ENCODE measurements at places on chromosomes 7 and 10.

DNA sequence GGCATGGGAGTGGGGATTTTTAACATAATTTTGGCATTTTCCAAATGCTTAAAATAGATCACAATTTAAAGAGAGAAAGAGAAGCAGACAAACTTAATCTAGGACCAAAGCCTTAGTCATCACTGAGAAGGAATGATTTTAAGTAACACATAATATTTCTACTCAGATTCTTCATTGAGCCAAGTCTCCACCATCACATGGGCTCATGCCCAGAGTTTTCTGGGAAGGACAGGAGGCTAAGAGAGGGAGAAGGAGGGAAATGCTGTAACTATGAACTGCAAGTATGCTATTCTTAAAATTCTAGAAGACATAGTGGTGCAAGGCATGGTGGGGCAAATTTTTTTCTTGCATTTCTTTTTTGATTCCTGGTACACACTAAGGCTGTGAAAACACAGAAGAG is 23.8 kb upstream of the UBE2D1 start:
- no peak for DNase-seq

DNA sequence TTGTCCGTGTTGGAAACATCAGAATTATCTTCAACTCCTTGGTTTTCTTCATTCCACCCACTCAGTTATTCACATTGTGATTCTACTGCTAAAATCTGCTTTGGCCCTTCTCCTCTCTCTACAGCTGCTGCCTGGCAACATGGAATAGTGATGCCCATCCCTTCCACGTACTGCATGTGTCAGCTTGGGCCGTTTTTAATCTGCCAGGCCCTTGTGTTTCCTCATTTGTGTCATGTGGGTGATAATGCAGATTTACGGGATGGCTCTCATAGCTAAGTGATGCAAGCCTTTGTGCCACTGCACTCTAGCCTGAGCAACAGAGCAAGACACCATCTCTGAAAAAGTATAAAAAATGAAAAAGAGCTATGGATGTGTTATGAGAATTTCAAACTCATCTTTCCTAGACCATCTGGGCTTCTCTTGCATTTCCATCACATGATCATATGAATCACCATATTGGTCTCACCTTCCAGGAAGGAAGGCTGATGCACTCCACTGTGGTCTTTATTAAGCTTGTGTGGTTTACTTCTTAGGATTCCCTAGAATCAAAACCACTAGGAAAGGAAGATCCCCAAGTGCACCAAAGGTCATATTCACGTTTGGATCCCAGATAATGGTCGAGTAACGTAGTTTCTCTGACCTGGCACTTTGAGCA is 20.6 kb upstream of the CELF2 start:
- no peak for DNase-seq

GRCh38 chr7:762885-763284 is 35.8 kb upstream of the PRKAR1B start:
- no peak for DNase-seq

DNA sequence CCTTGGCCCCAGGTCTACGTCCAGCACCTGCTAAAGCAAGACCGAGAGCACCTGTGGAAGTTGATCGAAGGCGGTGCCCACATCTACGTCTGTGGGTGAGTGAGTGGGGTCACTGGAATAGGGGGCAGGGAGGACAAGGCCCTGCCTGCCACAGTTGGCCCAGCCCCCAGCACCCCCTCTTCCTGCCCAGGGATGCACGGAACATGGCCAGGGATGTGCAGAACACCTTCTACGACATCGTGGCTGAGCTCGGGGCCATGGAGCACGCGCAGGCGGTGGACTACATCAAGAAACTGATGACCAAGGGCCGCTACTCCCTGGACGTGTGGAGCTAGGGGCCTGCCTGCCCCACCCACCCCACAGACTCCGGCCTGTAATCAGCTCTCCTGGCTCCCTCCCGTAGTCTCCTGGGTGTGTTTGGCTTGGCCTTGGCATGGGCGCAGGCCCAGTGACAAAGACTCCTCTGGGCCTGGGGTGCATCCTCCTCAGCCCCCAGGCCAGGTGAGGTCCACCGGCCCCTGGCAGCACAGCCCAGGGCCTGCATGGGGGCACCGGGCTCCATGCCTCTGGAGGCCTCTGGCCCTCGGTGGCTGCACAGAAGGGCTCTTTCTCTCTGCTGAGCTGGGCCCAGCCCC is 8.1 kb downstream of the TMEM120A start:
- no peak for DNase-seq

DNA sequence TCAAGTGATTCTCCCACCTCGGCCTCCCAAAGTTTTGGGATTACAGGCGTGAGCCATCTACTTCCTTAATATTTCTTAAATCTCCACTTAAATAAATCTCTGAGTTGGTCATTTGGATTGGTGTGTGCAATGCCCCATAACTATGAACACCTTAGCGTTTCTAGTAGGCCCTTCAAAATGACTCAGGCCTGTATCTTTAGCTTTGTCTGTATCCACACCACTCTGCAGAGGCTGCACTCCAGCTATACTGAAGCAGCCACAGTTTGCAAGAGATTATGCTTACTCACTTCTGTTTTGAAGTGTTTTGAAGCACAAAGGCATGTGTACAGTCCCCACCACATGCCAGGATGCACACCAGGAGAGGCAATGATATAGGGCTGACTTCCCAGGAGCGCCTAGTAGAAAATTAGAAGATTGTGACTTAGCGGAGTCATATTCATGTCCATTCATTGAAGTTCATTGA is 2.4 kb upstream of the ST7 start:
- DNase-seq: no peak

DNA sequence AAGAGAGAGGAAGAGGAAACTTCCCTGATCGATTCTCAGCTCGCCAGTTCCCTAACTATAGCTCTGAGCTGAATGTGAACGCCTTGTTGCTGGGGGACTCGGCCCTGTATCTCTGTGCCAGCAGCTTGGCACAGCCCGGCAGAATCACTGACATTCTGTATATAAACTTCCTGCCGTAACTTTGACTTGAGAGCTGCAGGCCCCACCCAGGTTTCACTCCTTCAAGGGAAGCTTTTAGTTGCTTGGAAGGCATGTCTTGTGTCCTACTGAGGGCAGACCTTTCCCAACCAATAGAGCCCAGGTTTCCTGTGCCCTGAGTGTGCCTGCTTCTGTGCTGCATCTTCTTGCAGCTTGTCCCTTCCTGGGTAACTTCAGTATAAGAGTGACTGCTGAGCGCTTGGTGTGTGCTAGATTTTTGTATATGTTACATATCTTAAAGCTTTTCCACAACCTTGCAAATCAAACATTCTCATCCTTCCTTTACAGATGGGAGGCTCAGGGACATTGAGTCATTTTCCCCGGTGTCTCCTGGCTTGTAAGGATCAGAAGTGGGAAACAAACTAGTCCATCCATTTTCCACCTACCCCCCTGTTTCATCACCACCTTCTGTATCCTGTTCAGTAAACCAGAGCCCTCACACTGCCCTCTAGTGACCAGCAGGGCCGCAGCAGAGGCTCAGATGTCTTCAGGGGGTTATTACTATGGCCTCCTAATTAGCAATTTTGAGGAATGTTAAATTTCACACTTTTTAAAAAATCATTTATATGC is 225.2 kb upstream of the PRSS58 start:
- peak; percentile 66 for DNase-seq

DNA sequence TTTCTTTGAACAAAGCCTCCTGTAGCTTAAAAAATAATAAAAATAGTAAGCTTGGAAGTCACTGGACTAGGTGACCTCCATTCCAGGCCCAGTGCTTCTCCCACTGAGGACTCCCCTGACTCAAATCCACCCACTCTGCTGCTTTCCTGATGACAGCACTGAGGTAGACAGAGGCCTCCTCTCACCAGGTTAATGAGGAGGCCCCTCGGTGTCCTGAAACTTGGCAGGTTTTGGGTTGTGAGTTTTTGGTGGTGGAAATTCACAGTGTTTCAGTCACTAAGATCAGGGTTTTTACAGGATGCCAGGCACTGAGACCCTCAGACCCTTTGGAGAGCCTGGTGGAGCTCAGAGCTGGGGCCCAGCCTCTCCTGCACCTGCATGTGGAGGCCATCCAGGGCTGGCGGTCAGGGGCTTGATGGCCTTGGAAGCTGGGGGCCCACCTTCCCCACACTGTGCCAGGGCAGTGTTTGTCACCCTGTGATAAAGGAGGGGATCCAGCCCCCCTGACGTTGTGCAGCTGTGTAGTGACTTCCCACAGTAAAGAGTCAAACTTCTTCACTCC is 19.1 kb downstream of the TSPAN14 start:
- no peak for DNase-seq

DNA sequence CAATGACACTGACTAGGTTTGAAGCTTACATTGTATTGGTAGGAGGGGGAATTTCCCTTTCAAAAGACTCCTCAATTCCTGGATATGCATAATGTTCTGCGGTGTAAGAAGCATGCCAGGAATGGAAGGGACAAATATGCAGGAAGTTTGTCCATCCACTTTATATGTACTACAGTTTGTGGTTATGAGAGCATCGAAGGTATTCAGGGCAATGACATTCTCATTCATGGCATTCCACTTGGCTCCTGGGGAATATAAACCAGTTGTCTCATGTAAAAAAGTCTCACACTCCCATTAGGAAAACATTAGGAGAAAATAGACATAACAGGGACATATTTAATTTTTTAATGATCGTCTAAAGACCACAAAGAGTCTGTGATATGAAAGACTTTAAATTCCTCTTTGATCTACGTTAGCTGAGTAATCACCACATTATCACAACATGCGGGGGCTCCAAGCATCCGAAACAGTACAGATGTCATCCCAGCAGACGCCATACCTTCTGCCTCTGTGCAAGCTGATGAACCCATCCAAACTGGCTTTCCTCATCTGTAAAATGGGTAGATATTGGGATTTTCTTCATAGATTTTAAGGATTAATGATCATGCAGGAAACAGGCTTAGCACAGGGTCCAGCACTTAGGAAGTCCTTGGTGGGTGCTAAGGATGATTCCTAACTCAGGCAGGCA is 675.3 kb downstream of the INHBA start:
- no peak for DNase-seq

DNA sequence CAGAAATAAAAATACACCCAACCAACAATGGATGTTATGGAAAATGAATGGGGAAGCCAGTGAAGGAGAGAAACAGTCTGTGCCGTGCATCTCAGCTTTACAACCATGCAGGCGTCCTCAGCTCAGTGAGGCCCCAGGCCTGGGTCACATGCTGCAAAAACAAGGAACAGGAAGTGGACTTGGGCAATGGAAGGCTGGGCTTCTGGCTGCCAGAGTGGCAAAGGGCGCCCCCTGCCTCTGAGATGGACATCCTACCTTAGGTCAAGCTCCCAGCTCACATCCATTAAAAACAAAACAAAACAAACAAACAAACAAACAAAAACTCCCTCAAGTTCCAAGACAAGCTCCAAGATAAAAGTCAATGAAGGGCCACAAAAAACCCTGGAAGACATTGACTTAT is 54.7 kb upstream of the AFAP1L2 start:
- no peak for DNase-seq

Measured in Jurkat, Clone E6-1 (cell line).